ENCODE measurements at places on chromosomes 2 and 18.

- no peak for DNase-seq
Measured at GRCh38 chr2:66240286-66240685, 194.6 kb upstream of the MEIS1 start.

- DNase-seq: no peak
Measured at GRCh38 chr18:34890486-34891085, 150.6 kb upstream of the MAPRE2 start.

- no peak for DNase-seq
Measured at GRCh38 chr2:138814123-138814898, 34.1 kb upstream of the NXPH2 start.

DNA sequence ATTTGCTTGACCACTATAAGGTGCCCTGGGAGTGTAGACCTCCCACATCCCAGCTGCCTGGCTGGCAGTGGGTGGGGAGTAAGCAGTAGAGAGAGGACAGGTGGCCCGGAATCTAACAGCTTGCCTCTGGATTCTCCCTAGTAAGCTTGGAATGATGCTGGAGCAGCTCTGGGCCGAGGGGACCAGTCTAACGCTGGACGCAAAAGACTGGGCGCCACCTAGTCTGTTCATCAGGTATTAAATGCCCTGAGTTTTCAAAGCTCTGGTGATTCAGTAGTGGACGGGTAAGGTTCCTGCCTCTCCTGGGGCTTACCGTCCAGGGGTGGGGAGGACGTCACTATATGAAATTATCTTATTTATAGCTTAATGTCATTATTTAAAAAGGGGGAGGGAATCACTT lies 648 bp upstream of the LYPD6B start:
- DNase-seq: no peak

Data from stimulated activated CD4-positive, alpha-beta T cell treated with anti-CD3 and anti-CD28 coated beads, Interleukin-4, amount 100 ng/mL, for 4 hours (primary cell).